Central memory CD4-positive, alpha-beta T cell (primary cell): ENCODE measurements at places on chromosomes 1 and 21.

DNA sequence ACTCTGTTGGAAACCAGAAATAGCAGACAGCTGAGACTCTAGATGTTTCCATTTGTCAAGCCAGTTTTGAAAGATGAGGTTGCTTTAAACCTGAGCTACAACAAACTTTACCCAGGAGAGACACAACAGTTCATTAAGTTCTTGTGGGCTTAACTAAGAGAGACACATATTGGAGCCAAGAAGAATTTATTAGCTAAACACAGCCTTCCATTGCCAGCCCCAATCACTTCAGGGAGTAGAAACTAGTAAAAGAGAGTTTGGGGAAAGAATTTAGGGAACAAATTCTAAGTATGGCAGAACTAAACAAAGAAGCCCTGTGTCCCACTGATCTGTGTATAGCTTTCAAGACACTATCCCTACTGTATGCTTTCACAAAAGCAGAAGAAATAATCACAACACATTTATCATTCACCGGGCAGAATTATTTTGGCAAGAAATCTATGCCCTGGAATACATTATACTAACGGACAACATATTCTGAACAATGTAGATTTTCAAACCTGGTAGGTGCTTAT lies 87.3 kb upstream of the KAZN start:
- no peak for DNase-seq

- no peak for DNase-seq
These were observed 81.0 kb upstream of the PLD5 start for GRCh38 chr1:242605521-242605920.

GRCh38 chr1:94864821-94865220 lies 44.7 kb downstream of the SLC44A3 start:
- DNase-seq = no peak

DNA sequence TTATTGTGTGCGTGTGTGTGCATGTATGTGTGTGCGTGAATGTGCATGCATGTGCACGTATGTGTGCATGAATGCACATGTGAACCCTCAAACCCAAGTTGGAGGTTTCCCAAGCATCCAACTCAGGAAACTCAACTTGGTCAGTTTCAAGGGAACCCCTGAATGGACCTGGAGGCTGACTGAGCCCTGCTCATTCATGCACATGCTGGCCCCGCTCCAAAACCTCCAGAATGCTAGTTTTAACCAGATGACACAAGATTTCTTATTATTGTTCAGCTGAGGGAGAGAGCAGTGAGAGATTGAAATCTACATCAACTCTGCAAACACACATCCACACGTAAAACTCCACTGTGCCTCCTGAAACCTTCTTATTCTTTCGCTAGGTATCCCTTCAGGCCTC lies 104.4 kb downstream of the OMA1 start:
- DNase-seq = no peak

DNA sequence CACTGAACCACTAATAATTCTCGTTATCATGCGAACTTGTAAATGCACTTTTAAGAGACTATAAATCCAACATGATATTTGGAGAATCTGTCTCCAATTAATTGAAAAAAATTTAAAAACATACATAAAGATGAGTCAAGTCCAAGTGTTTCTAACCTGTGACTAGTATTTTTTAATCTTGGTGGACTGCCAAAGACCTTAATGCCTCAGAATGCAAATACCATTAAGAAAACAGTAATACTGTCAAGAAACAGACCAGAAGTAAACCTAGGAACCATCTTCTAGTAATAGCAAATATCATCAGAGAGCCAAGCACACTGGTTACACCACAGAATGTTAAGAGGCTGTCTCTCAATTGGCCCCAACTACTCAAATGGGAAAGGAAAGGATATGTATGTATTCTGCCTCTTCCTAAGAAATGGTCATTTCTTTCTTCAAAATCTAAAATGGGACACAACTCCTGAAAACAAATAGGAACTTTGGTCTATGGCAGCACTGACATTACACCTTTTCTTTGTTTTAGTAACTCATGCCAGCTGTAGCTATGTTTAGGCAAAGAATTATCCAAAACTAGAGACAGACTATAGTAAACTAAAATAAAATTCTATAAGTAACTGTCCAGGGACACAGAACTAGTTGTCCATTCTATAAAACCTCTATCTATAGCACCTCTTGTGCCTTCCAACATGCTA lies 15.8 kb downstream of the SCYL3 start:
- no peak for DNase-seq

- no peak for DNase-seq
These were observed 29.7 kb downstream of the URB2 start for GRCh38 chr1:229655781-229656180.

GRCh38 chr1:192445839-192446489 lies 129.2 kb downstream of the RGS21 start:
- peak; percentile 39 for DNase-seq

- peak; percentile 83 for DNase-seq
These were observed 31.1 kb downstream of the EEIG2 start for GRCh38 chr1:108590957-108591356.

DNA sequence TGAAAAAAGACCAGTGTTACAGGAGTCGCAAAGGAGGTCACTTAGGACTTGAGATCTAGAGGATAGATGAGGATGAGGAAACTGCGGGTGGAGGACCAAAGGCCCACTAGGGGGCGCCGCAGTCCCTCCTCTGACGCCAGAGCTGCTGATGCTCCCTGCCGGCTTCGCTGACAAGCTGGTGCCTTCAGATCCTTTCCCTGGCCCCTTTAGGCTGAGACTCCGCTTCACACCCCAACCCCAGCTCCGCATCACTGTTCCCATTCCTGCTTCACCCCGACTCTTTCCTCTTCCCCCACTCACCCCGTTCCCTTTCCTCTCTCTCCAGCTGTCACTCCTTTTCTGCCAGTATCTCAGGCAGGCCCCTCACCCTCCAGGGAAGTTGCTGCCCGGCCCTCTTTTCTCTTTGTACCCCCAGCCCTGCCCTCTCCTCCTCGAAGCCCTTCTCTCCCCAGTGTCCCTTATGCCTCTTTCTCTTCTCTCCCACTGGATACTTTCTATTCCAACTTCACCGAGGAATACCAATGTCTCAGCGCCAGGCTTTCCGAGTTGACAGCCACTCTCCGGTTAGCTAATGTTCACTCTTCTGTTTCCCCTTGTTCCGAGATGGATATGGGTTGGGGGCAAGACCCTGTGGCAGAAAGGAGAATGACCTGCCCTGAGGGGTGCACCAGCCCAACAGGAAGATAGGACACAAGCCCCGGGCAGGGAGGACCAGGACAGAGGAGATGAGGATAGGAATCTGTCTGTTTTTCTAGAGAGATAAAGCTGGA lies 4.5 kb downstream of the KCNJ9 start:
- peak; percentile 56 for DNase-seq

DNA sequence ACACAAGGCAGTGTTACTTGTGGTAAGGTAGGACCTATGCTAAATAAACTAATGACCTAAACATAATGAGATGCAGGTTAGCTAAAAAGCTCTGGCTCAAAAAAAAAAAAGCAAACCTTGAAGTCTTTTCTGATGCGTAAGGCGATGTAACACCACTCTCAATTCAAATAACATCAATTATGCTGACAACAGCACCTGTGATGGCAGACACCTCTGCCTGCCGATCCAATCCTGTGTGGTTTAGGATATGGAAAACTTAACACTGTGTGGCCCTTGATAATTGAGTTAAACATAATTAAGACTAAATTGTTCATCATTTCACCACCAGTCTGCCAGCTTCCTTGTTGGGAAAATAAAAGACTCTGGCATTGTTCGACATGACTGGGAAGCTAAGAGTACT lies 9.1 kb downstream of the RPAP2 start:
- DNase-seq = no peak

- DNase-seq = no peak
These were observed 421 bp upstream of the LCE3A start for GRCh38 chr1:152623203-152623844.

DNA sequence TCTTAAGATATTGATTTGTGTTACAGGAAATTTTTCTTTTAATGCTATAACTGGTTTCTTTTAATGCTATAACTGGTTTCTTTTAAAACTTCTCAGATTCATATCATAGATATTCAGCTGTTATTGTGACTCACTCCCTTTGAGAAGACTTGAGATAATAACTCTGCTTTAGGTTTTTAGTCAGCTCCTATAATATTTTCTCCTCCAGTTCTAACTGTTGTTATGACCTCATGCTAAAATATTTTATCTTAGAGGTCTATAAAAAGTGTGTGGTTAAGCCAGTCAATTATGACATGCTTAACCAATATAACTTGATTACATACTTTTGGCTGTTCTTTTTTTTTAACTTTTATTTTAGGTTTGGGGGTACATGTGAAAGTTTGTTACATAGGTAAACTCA lies 280.2 kb downstream of the PTGER3 start:
- DNase-seq = no peak

- DNase-seq = no peak
These were observed 190.0 kb upstream of the SAMSN1 start for GRCh38 chr21:14736162-14736561.

- DNase-seq = no peak
These were observed 15.2 kb downstream of the NDC1 start for GRCh38 chr1:53822931-53823330.

DNA sequence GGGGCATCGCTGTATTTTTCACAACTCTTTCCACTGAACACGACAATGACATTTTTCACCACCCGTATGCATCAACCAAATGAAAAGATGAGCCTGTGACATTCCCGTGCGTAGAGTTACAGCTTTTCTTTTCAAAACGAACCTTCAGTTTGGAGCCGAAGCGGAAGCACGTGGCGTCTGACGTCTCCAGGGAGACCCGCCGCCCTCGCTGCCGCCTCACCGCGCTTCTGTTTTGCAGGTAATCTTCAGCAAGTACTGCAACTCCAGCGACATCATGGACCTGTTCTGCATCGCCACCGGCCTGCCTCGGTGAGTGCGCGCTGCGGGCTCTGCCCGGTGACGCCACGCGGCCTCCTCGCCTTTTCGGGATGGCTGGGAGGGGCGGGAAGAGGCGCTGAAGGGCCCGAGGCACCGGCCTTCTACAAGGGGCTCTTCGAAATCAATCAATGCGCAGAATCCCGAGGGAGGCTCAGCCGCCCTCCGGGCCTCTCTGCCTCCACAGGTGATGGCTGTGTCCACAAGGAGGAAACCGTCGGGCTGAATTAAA lies 32.6 kb downstream of the PDE9A start:
- no peak for DNase-seq

DNA sequence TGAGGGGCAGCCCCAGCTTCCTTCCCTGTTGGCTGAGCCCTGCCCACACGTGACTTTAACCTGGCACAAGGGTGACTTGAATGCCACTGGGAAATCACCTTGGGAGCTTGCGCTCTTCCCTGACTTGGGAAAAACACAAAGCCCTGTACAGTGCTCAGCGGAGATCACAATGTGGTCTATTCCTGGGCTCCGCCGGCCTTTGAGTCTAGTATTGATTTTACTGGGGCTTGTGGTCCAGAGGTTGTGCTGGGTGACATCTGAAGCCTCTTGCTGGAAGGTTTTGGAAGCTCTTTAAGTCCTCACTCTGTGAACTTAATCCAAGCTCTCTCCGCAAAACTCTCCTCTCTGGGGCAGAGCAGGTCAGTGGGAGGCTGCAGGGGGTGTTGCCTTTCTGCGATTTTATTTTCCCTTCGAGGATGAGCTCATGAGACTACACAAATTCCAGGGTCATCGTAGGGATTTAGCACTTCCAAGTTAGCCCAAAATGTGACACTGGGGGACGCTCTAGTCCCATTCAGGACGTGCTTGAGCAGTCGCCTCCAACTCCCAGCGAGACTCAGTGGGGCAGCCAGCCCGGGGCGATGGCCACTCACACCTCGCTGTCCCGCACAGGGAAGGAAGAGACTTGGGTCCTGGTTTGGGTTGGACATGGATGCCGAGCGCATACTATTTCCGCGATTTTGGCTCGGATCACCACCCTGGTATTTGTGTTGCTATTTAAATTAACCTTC lies 291.9 kb upstream of the AJAP1 start:
- no peak for DNase-seq
